ENCODE measurements at places on chromosomes 12 and 14. TPM values are rescaled to one million over a fixed set of nuclear protein-coding genes. Genes with fewer than 3 reads are reported as not detected.

KRT75 gene
- total RNA-seq = not detected

GSKIP gene
- 11.6 TPM for total RNA-seq

TMEM120B gene
- total RNA-seq = 10.3 TPM

CCDC177 gene
- not detected for total RNA-seq

OAS2 gene
- 5.0 TPM for total RNA-seq

PXN gene
- 63.7 TPM for total RNA-seq

VDR gene
- total RNA-seq = 0.35 TPM

KRT5 gene
- total RNA-seq = 0.16 TPM

DNA sequence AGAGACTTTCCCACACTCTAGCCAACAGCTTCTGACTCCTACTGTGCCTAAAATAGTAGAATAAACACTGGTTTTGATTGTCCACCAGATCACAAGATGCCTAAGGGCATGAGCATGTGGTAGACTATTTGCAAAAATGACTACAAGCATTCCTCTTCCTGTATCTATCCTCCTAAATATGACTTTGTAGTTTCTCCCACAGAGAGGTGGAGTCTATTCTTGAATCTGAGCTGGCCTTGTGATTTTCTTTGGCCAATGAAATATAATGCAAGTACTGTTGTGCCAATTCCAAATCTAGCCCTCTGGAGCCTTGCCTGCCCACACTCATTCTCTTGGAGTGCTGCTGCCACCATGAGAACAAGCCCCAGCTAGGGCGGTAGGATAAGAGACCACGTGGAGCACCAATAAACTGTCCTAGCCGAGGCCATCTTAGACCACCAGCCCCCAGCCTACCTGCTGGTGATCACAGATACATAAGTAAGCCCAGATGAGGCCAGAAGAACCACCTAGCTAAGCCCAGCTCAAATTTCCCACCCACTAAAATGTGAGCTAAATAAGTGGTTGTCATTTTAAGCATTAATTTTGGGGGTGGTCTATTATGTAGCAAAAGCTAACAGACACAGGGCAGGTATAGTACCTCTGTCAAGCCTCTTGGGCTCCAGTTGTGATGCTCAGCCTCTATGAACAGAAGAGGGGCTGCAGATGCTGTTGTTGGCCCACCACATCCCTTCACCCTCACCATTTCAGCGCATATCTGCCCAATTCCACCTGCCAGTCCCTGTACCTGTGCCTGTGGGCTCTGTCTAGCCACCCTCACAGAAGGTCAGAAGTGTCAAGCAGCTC lies 17.9 kb downstream of the ZFP36L1 start:
- DNase-seq = no peak

DNA sequence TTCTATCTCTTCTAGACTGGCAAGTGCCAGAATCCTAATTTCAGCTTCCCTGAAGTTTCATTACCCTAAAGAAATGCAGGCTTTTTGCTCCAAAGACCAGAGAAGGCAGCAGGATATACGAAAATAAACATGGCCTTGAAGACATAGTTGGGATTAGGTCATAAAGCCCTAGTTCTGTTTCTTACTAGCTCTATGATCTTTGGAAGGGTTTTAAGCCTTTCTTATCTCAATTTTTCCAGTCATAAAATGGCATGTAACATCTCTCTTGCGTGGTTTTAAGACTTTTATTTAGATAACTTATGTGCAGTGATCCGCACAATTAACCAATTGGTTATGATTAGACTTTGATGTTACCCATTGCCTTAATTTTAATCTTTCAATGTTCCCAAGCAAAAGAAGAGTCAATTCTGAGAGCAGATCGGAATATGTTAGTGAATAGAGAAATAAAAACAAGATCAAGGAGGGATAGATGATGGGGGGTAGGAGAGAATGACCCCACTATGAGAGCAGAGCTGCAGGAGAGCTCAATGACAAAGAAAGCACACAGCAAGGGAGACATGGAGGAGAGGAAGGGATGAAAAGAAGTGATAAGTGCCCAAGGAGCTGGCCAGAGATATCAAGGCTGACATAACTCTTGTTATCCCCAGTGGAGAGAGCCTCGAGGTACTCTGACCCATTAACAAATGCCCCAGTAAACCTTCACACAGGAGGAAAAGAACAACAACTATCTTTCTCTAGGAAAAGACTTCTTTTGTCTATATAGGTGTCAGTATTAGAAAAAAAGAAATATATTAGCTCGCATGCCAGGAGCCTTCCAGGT lies 53.0 kb upstream of the ANP32D start:
- DNase-seq = no peak

- no peak for DNase-seq
Measured at GRCh38 chr12:15116983-15117382, 104.2 kb downstream of the RERG start.

DNA sequence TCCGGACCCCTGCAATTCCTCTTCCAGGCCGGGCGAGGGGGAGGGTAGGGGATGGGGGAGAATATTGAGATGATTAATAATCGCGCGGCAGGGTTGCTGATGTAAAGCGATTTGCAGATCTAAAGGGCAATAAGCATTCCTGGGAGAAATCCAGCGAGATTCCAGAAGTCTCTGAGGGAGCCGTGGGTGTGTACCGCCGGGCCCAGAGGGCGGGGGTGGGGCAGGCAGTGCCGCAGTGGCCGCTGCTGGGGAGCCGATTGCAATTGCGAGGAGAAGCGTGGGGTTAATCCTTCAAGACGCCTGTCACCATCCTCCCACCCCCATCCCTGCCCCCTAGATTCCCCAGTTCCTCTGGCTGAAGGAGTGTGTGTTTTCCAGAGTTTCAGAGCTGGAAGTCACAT lies 16.4 kb downstream of the FOS start:
- DNase-seq = peak; percentile 82

- peak; percentile 85 for DNase-seq
Measured at GRCh38 chr12:121797937-121798786, 4.7 kb upstream of the RHOF start.

DNA sequence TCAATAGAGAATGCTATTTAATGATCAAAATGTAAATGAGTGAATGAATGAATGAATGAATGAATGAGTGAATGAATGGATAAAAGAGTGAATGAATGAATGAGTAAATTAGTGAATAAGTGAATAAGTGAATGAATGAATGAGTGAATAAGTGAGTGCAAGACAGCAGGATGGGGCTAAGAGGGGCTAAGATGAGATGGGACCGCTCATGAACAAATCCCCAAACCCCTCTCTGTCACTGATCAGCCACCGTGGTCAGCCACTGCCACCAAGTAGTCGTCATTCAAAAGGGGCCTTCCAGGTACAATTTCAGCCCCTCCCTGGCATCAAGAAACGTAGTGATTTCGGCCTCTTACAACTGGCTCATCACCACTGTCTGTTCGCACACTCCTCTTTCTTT lies 79.2 kb downstream of the BCL11B start:
- peak; percentile 33 for DNase-seq

DNA sequence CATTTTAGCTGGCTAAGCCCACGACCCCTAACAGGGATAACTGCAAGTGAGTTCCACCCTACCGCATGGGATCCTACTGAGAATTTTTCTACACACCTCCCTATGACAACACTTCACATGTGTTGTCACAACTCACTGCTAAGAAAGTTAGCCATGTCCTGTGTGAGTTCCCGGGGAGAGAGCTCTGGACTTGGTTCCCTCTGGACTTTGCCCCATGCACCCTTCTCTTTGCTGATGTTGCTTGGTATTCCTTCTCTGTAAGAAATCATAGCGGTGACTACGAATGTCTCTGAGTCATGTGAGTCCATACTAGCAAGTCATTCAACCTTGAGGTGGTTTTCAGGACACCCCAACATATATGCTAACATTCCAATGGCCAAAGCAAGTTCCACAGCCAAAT lies 9.5 kb upstream of the CDKN3 start:
- DNase-seq = no peak

DNA sequence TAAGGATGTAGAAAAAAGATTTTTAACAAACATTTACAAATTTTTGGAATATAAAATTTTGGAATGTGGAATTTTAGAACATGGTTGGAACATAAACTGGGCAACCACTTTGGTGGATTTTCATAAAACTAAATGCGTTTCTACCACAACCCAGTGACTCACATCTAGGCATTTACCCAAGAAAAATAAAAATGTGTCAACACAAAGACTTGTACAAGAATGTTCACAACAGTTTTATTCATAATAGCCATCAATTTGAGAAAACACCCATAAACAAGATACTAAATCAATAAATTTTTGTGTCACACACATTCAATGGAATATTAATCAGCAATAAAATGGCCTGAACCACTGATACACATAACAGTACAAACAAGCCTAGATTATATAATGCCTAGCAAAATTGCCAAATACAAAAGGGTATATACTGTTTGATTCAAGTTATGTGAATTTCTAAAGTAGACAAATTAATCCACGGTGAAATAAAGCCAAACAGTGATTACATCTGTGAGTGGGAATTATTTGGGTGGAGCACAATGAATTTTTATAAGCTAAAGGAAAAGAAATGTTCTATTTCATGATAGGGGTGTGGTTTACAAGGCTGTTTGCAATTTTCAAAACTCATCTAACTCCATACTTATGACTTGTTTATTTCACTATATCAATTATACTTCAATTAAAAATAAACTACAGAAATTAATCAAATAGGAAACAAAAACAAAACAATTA lies 415.2 kb upstream of the OR4E1 start:
- no peak for DNase-seq

GRCh38 chr12:127964717-127965116 lies 302.3 kb upstream of the TMEM132C start:
- no peak for DNase-seq

DNA sequence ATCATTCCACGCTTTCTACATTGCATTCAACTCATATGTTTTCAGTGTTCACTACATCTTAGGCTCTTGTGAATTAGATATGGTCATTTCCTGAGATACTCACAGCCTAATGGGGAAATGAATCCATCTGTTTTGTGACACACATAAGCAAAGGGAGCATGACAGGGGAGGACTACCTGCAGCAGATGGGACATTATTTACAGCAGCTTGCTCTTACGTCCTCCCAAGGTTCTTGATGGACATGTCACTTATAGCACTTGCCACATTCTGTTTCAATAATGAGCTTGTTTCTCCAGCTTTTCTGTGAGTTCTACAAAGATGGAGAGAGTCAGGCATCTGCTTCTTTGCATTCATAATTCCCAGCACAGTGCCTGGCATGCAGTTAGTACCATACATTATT lies 1509.6 kb upstream of the TMEM132C start:
- no peak for DNase-seq

GRCh38 chr12:77488041-77488620 lies 342.6 kb upstream of the NAV3 start:
- no peak for DNase-seq

DNA sequence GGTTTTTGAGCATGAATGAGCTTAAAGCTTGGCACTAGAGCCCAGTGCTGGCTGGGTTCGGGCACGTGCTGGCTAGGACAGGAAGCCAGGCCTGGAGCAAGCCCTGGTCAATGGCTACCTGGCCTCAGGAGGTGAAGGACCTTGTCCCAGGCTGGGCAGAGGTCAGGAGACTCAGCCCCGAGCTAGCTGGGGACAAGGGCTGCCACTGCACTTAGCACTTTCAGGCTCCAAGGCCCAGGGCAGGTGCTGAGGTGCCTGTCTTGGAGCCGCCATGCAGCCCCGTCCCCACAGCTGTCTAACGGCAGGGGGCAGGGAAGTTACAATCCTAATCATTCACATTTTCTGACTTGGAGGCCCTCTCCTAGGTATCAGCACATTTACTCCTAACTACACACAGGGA lies 4.3 kb upstream of the AQP6 start:
- no peak for DNase-seq

GRCh38 chr14:64983439-64984310 lies 3.0 kb upstream of the FNTB start:
- DNase-seq = no peak

GRCh38 chr12:10771132-10771733 lies 31.2 kb downstream of the TAS2R7 start:
- no peak for DNase-seq

GRCh38 chr14:85533023-85533860 lies 3.3 kb downstream of the FLRT2 start:
- peak; percentile 69 for DNase-seq

GRCh38 chr12:55972042-55972441 lies 1.8 kb upstream of the RAB5B start:
- no peak for DNase-seq

GRCh38 chr14:50432131-50432530 lies 35.5 kb upstream of the CDKL1 start:
- no peak for DNase-seq

GRCh38 chr14:101008631-101009336 lies 105.3 kb upstream of the RTL1 start:
- DNase-seq = no peak

GRCh38 chr12:3158851-3159465 lies 81.8 kb downstream of the TSPAN9 start:
- no peak for DNase-seq

DNA sequence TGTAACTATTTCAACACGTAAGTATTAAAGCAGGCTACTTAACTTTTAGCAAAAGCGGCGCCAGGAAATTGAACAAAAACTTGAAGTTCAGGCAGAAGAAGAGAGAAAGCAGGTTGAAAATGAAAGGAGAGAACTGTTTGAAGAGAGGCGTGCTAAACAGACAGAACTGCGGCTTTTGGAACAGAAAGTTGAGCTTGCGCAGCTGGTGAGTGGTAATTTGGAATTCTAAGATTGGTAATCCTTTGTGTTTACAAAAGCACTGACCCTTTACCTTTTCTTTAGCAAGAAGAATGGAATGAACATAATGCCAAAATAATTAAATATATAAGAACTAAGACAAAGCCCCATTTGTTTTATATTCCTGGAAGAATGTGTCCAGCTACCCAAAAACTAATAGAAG lies 4.0 kb downstream of the PNN start:
- no peak for DNase-seq

DNA sequence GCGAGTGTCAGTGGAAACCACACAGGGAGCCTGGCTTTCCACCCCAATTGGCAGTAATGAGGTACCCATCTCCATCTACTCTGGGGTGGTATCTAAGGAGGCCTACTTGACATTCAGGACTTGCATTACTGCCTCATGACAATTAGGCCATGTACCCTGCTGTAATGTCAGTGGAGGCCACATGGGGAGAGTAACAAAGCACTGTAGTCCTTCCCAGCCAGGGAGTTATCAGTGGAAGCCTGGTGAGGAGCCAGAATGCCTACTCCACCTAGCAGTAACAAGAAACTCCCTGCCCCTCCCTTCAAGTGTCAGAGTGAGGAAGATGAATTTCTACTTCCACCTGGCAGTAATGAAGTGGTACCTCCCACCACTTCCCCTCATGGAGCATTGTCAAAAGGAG lies 12.5 kb downstream of the TIMM9 start:
- no peak for DNase-seq

DNA sequence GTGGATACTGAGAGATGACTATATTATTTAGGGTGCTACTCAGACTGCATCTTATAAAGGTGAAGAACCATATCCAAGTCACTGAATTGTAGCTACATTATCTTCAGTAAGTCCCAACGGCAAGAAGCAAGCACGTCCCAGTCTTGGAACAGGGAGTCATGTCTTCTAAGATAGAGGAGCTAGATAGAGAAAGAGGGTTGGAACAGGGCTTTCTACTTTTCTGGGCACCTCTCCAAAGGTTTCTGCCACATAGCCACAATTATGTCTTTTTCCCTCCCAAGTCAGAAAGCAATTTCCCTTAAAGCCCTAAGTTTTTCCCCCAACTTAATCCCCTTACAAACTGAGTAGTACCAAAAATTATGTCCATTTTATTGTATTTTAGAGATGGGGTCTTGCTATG lies 22.4 kb downstream of the MAPK1IP1L start:
- DNase-seq = no peak
